Tongue (tissue), 3 donors: ENCODE measurements at places on chromosomes 1 and 21. TPM values are rescaled to one million over a fixed set of nuclear protein-coding genes. Genes with fewer than 3 reads are reported as not detected.

- DNase-seq = no peak
Measured at GRCh38 chr1:217734973-217735372, 103.8 kb downstream of the SPATA17 start.

DNA sequence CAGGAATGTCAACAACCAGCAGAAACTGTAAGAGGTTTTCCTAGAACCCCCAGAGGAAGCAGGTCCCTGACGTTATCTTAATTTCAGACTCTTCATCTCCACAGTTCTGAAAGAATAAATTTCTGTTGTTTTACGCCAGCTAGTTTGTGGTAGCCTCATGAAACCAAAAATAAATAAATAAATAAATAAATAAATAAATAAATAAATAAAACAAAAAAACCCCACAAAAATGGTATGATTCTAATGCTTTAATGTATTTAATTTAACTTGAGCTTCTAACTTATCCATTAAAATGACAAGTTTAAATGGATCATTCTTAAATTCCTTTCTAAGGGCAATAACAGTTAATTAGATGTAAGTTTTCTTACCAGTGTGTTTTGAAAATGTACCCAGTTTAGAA is 293.8 kb upstream of the ADAMTS5 start:
- DNase-seq = no peak

DNA sequence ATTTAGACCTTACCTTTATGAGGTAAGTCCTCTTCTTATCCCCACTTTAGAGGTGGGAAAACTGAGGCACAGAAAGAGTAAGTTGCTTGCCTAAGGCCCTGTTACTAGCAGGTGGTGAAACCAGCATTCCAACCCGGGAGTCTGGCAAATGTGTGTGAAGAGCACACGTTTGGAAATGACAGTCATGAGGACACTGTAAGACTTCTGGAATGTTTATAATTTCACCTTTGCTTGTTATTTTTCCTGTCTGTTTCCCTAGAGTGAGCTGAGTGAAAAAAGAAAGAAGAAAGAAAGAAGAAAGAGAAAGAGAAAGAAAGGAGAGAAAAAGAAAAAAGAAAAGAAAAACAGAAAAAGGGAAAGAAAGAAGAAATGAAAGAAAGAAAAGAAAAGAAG is 21.2 kb upstream of the LGALS8 start:
- no peak for DNase-seq

GRCh38 chr1:221574529-221574928 is 167.4 kb downstream of the DUSP10 start:
- DNase-seq = no peak

DNA sequence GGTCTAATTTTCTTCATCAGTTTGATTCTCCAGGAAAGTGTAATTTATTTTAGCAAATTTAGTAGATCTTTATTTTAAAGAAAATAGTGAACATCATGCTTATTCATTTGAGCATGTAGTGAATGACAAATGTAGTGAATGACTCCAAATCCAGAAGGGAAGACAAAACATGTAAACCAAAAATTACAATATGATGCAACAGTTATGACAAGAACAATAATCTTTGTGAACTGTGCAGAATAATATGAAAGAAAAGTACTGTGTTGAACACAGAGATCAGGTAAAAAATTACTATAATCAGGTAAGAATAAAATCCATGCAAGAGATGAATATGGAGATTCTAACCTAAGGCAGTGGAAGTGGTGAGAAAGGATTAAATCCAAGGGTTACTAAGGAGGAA is 30.0 kb upstream of the DPH5 start:
- no peak for DNase-seq

DNA sequence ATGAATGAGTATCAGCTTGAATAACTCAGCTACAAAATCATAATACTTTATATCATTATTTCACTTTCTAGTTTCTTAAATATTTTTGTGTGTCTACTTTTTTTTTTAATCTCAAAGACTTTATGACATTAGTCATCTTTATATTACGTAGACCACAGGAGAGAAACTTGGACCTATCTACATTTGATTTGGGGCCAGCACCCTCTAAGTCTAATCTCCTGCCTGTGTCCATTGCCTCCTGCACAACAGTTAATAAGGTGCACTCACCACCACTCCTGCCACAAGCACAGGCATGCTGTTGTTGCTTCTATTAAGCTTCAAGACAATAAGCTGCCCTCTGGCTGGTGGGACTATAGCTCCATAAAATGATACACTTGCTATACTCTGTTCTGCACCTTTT is 70.4 kb downstream of the DIRAS3 start:
- no peak for DNase-seq

GRCh38 chr1:23554127-23554480 is 5.2 kb downstream of the ID3 start:
- no peak for DNase-seq

SELL gene
- 4.3 TPM for total RNA-seq

RAP1GAP gene
- total RNA-seq = 2.7 TPM

OR6K3 gene
- total RNA-seq = not detected

NFASC gene
- 4.4 TPM for total RNA-seq

NBPF10 gene
- total RNA-seq = 2.9 TPM
